HEK293T (cell line): ENCODE measurements at places on chromosomes 6 and 20.
A peak's percentile ranks its signal among the peaks of the same experiment; 100 is the strongest.

DNA sequence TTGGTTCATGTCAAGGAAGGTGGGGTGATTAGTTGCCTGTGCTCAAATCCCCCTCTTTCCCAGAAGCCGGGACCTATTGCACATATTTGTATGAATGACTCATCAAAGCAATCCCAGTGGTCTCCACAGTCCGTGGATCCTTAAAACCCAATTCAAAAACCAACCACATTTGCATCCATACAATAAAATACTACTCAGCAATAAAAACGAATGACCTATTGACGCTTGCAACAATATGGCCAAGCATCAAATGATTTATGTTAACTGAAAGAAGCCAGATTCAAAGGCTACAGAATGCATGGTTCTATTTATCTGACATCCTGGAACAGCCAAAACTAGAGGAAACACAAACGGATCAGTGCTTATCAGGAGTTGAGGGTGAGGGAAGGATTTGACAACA, 275.4 kb downstream of the PTPRT start:
- DNase-seq, result no peak

DNA sequence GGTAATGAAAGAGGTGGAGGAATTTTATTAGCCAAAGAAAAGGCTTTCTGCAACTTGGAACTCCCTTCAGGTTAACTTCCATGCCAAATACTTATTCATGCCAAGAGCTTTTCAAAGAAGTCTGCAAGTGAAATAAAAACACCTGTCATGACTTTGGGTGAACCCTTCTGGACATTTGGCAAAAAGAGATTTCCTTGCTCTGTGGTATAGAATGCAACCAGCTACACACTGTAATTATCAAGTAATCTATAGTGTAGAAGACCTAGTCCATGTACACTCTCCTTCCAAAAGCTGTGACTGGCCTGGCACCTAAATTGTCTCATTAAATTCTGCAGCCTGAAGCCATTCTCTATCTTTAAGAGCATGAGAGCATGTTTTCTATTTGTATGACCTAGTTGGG, 232.3 kb downstream of the COL12A1 start:
- DNase-seq, result no peak

- no peak for DNase-seq
Measured at GRCh38 chr20:33781133-33781532, 30.0 kb upstream of the CHMP4B start.

- DNase-seq, result no peak
Measured at GRCh38 chr20:16215041-16215440, 358.2 kb downstream of the KIF16B start.

- DNase-seq, result no peak
Measured at GRCh38 chr6:93124006-93124632, 295.2 kb downstream of the EPHA7 start.

DNA sequence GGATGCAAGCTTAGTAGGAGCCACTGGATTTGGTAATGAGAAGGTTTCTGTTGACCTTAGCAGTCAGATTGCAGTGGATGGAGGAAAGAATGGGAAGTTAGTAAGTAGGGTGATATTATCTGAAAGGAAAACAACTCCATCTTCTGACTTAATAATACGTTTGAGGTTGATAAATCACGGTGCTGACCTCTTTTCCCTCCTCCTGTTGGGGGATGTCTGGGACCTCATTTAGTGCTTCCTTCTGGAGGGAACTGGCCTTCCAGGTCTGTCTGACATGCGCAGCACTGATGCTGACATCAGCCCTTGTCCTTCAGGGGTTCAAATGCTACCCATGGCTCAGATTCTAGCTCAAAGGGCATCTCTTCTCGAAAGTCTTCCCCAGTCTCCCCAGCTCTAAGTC, 48.2 kb upstream of the AKAP12 start:
- DNase-seq, result no peak

DNA sequence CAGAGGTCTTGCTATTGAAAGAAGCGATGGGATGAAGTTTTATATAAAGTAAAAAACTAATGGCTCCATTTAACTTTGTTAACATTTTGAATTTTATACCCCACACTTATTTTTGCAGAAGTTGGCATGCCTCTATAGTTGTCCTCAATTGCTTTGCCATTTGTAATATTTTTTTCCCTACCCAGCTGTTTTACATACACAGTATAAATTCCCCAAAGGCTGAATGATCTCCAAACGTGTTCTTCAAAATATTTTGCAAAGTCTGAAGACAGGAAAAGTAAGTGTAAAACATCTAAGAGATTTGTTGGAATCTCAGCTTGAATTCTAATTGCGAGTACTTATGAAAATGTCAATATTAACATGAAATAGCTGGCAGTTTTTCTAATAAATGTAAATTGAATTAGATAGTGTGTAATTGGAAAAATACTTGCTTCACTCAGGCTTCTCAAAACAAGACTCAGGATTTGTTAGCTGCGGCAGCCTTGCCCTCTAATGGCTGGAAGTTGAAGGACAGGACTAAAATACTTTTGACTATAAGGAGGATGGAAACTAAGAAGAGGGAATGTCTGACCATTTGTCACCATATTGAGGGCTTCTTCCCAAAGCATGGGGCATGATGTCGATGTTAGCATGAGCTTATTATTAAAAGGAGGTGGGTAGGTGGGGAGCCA, 226.8 kb downstream of the UST start:
- DNase-seq, result peak; percentile 39

DNA sequence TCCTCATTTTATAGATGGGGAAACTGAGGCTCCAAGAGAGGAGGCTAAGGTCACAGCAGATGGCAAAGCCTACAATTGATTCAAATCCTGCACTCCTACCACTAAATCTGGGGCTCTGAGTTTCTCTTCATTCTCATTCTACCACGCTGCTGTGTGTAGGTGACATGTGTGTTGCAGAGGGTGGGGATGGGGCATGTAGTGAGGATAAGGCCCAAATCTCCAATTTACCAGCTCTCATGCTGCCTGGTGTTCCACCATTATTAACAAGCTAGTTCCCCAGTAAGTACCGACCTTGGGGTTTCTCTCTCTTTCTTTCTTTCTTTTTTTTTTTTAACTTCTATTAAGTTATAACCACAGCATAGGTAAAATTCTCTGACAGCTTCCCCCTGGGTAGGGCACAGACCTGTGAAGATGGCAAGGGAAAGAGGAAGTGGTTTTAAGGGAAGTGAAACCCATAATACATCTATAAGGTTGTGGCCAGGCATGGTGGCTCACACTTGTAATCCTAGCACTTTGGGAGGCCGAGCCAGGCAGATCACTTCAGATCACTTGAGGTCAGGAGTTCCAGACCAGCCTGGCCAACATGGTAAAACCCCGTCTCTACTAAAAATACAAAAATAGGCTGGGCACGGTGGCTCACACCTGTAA, 13.0 kb upstream of the MATN4 start:
- no peak for DNase-seq

DNA sequence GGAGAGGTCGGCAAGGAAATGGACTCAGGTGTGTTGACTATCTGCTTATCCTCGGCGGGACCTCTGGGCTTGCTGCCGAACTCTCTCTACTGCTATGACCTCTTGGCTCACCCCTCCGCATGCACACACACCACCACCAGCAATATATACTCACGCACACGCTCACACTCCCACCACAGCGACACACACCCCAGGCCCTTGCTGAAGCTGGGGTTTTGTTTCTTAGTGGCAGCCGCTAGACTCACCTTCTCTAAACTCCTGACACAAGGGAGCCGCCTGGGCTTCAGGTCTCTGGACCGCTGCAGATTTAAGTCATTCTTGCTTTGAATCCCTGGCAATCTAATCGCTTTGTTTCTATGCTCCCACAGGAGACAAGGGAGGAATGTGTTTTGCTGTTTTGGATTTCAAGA, 59.4 kb upstream of the BACH2 start:
- DNase-seq, result no peak

- peak; percentile 56 for DNase-seq
Measured at GRCh38 chr6:66926060-66926459, 1219.0 kb upstream of the EYS start.

DNA sequence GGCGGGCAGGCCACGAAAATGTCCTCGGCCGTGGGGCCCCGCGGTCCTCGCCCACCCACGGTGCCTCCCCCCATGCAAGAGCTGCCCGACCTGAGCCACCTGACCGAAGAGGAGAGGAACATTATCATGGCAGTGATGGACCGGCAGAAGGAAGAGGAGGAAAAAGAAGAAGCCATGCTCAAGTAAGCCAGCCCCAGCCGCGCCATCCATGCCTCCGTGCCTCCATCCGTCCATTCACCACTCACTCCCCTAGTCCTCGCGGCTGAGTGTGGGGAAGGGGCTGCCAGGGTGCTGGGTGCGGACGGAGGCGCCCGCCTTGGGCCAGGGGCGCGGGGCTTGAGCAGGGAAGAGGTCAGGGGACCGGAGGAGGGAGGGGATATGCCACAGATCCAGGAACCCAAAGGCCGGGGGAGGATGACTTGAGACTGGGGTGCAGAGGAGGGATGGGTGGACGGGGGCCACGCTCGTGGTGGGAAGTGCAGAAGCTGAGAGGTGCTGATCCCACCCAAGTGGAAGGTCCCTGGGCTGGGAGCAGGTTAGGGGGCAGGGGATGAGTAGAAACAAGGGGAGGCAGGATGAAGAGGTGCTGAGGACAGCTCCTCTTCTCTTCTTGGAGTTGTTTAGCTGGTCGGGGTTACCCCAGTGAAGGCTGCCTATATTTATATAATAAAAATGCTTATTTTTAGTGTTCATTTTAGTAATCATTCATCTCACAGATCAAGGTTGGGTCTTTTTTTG, 825 bp downstream of the RIMS1 start:
- DNase-seq, result no peak

DNA sequence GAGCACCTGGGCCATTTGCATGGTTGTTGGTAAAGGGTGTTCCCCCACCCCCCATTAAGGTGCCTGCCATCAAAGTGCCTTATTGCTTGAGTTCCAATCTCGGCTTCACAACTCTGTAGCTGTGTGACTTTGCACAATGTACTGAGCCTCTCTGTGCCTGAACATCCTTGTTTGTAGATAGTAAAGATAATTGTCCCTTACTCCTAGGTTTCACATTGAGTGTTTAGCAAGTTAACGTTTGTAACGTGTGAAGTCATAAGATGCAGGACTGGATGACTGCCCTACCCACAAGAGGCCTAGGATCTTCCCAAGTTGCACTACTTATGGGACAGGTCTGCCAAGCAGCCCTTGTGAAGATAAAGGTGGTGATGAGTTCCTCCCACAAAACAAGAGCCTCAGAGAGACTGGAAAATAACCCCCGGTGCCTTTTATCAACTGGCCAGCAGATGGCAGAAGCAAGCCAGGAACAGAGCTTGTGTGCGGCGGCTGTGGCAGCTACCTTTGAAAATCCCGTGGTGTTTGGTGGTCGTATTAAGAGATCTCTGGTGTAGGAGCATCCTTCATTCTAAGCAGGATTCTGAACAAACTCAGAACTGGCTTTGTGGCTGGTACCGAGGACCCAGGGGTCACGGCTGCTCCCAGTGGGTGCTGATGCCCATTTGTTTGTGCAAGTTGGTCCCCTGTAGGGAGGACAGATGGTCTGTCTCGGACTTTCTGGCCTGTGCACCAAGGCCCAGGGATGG, 99.1 kb downstream of the CDH26 start:
- peak; percentile 75 for DNase-seq
